ENCODE measurements at places on chromosomes 16 and 17.
A peak's percentile ranks its signal among the peaks of the same experiment; 100 is the strongest.

DNA sequence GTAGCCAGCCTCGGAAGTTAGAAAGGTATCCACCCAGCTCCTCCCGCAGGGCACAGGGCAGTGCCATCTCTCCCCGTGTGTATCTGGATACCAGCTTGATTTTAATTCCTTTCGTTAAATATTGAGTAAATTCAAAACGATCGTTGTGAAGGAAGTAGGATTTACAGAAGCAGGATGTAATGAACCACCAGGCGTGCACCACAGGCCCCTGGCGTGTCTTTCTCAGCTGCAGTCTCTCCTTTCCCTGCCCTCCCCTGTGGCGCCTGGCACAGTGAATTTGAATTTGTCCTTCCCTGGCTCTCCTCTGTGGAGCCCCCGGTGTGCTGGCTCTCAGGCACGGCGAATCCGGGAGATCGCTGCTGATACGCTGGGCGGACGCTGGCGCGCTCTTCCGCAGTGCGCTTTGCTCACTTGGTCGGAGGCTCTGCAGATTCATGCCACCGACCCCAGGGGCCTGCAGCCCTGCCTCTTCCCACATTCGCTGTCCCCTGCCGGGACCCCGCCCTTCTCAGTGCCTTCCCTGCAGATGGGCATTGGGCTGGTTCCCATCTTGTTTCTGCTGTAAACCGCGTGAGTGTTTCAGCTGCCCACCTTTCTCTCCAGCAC is 164.6 kb downstream of the RPTOR start:
- DNase-seq: no peak

GRCh38 chr16:47467501-47467900 is 6.4 kb downstream of the PHKB start:
- no peak for DNase-seq

GRCh38 chr16:57609541-57610401 is 18.7 kb upstream of the ADGRG1 start:
- peak; percentile 95 for DNase-seq

- DNase-seq: no peak
These were observed 31.0 kb downstream of the RAB11FIP4 start for GRCh38 chr17:31422443-31422842.

DNA sequence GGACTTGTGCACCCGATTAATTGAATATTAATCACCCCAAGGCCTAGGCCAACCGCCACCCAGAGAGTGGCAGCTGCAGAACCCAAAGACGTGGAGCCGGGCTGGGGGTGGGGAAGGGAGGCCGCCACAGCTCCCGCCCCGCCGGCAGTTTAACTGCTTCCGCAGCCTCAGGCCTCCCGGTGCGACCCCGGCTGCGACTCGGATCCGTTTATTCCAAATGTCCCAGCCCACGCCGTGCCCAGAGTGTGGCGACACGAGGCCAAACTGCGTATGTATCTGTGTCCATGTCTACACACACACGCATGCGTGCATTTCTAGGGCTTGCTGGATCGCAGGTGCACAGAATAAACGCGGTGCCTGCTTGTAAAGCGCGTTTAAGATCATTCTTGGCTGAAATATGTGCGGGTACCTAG is 802 bp upstream of the TOB1 start:
- peak; percentile 67 for DNase-seq

- no peak for DNase-seq
These were observed 16.0 kb upstream of the CCL17 start for GRCh38 chr16:57388359-57389086.

DNA sequence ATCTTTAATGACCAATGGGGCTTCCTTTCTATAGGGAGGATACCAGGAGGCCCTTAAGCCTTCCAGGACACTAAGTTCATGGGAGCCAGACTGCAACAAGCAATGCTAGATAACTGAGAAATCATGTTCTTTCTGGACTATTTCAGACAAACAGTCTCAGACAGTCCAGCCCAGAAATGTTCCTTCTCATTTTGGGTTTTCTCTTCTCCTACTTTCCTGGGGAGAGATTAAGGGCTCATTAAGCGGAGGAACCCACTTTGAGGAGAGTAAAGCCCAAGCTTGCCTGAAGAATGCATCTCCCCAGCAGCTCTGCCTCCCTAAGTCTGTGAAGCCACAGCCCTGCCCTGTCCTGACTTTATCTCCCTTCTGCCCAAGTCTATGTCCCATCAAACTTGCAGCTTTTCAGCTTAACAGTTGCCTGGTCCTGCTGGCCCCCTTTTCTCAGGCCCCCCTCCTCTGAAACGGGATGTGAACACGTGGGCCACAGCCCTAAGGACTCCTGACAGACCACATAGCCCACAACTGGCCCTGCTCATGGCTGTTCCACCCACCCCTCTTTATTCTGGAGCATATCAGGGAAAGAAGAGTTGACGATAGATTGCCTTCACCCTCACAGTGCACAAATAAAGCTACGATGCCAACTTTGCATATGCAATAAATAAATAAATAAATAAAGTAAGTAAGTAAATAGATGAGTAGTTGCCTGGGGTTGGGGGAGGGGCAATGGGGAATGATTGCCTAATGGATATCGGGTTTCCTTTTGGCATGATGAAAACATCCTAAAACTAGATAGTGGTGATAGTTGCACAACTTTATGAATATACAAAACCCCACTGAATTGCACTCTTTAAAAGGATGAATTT is 111.0 kb downstream of the N4BP1 start:
- DNase-seq: no peak

- no peak for DNase-seq
These were observed 129.7 kb upstream of the CHMP6 start for GRCh38 chr17:80861892-80862291.

DNA sequence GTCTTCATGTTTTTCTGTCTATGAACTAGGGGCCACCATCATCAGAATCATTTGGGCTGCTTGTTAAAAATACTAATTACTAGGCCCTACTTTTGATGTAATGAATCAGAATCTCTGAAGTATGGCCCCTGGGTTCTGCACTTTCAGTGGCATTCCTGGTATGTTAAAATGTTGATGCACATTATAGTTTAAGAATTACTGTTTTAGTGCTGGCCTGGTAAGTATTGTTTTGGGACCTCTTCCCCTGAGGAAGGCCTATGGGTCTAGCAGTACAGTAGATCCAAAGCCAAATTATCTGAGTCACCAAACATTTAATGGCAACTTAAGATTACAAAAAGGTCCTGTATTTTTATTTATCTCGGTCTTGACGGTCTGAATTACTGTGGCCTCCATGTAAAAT is 58.8 kb downstream of the AP2B1 start:
- no peak for DNase-seq

All from MM.1S (cell line).